ENCODE measurements at places on chromosomes 5 and 9. TPM values are rescaled to one million over a fixed set of nuclear protein-coding genes. Genes with fewer than 3 reads are reported as not detected.

- H3K27me3 ChIP-seq, result no peaks in the 10 kb centered on the region
- H3K4me1 ChIP-seq, result no peaks in the 10 kb centered on the region
- no peak overlapping the region for H3K4me3 ChIP-seq
- no peak for DNase-seq
- H3K36me3 ChIP-seq, result no peaks in the 10 kb centered on the region
Observed at GRCh38 chr5:4113905-4114304, 518.3 kb downstream of the IRX1 start.

DNA sequence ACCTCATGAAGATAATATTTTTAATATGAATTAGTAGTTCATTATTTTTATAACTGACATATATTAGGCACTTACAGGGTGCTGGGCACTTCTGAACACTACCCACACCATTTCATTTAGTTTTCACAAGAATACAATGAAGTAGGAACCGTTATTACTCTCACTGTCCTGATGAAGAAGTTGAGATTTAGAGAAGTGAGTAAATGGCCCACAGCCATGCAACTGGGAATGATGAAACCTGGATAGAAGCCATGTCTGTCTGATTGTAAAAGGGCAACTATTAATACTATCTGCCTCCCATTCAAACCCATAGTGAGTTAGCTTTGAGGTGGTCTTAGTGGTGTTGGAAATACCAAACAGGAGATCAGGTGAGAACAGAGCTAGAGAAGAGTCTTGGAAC, 29.6 kb upstream of the OTULINL start:
- H3K27me3 ChIP-seq, result peaks cover 9% of the 10 kb centered on the region
- peaks cover 8% of the 10 kb centered on the region for H3K4me1 ChIP-seq
- H3K36me3 ChIP-seq, result no peaks in the 10 kb centered on the region
- no peak for DNase-seq

GRCh38 chr5:126098330-126099017, 324.7 kb upstream of the GRAMD2B start:
- no peak for DNase-seq
- no peaks in the 10 kb centered on the region for H3K4me1 ChIP-seq
- no peak overlapping the region for H3K4me3 ChIP-seq
- H3K27ac ChIP-seq, result no peak overlapping the region

- no peaks in the 10 kb centered on the region for H3K27me3 ChIP-seq
- H3K36me3 ChIP-seq, result peaks cover 3% of the 10 kb centered on the region
- H3K4me3 ChIP-seq, result no peak overlapping the region
- no peak for DNase-seq
- H3K4me1 ChIP-seq, result peaks cover 2% of the 10 kb centered on the region
Observed at GRCh38 chr5:116486588-116486987, 88.0 kb downstream of the SEMA6A start.

DNA sequence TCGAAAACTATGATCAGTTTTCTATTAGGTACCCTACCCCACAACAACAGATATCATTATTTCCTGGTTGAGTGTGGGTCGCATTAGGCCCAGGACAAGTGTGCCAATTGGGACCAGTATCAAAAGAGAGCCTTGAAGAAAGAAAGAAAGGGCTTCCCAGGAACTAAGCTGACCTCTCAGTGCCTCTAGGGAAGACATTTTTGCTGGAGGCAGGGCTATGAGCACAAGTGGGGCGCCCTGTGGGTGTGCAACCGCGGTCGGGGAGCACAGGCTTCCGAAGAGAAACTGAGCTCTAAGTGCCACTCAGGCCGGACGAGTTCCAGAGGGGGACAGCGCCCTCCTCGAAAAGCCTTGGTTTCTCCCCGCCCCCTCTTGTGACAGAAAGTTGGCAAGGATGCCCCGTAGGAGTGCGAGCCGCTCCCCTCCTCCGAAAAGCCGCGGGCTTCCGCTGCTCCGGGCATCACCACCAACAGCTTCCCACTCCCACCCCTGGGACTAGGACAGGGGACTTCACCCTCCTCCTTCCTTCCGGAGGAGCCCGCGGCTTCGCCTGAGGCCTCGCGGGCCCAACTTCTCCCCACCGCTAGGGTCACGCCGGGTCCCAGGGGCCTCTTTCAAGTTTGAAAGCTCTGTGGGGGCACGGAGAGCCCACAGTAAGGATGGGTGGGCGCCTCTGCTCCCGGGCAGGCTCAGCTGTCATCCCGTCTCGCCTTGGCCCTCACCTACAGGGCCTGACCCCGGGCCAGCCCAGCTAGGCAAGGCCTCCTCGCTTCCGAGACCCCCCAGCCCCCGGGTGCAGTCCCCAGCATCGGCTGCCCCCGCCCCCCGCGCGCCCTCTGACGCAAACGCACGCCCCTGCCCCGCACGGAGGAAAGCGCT, 2.0 kb downstream of the NR2F1-AS1 start:
- H3K27me3 ChIP-seq, result peaks cover 58% of the 10 kb centered on the region
- H3K4me1 ChIP-seq, result peaks cover 16% of the 10 kb centered on the region
- no peak for DNase-seq

The TXNDC8 gene
- not detected for total RNA-seq

All from T-helper 17 cell (primary cell).